ENCODE measurements at places on chromosomes 6 and 20. TPM values are rescaled to one million over a fixed set of nuclear protein-coding genes. Genes with fewer than 3 reads are reported as not detected.

Gene ZC2HC1B
- not detected for total RNA-seq

Gene SLC17A2
- not detected for total RNA-seq

Gene SLC22A16
- not detected for total RNA-seq

Gene PAX1
- total RNA-seq: not detected

Gene C4B
- 5.5 TPM for total RNA-seq

Gene TREM2
- not detected for total RNA-seq

Gene TLDC2
- total RNA-seq: not detected

Gene SRSF12
- not detected for total RNA-seq

Gene TPBG
- not detected for total RNA-seq

DNA sequence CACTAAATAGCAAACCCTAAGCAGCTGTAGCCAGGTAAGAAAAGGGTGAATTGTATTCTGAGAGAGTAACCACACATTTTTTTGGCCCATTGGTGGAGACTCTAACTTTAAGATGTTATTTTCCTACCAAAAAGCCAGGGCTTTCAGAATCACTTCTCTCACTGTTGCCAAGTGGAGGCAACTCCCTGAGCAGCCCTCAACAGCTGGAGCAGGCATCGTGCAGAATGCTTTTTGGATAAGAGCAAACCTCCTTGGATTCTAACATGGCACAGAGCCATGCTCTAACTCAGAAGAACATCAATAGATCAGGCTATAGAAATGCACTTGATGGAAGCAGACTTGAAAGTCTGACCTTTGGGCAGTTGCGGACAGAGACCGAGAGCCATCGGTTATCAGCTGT lies 722.2 kb upstream of the CHD6 start:
- DNase-seq: no peak

DNA sequence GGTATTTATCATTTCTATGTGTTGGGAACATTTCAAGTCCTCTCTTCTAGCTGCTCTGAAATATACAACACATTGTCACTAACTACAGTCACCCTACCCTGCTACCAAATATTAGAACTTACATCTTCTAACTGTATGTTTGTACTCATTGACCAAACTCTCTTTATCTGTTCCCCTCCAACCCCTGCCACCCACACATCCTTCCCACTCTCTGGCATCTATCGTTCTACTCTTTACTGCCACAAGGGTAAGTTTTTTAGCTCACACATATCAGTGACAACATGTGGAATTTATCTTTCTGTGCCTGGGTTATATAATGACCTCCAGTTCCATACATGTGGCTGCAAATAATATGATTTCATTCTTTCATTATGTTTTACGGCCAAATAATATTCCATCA lies 171.9 kb downstream of the GMDS start:
- DNase-seq: no peak

DNA sequence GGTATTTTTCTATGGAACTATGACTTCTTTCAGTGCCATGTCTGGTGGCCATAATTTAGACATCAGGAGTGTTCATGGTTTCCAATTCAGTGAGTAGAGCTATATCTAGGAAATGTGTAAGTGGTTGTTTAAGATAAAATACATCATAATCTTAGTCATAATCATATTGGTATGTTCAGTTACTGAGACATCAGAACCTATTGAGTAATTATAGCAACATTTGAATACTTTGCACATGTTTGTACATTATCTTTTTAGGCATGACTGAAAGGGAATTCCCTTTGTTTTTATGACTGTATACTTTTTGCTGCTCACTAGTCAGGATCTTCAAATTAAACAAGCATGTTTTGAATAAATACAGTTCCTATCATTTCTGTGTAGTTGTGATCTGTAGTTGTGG lies 64.0 kb downstream of the STXBP5 start:
- no peak for DNase-seq

DNA sequence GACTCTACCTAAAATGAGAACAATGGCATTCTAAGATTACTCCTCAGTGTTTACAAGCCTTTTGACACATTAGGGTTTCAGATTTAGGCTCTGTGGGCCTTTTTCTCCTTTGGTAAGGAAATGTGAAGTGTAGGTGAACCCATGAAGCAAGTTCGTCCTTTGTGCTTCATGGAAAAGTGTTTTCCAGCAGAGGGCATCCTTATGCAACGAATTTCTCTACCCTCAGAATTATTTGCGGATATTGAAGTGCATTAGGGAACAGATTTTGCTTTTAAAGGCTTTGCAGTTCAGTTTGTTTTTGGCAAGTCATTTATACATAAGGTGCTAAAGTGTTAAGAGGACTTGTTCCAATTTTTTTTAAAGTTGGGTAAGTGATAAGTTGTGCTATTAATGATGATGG lies 55.7 kb upstream of the FERMT1 start:
- no peak for DNase-seq

- no peak for DNase-seq
These were observed 140.4 kb downstream of the NCOA3 start for GRCh38 chr20:47642118-47642517.

DNA sequence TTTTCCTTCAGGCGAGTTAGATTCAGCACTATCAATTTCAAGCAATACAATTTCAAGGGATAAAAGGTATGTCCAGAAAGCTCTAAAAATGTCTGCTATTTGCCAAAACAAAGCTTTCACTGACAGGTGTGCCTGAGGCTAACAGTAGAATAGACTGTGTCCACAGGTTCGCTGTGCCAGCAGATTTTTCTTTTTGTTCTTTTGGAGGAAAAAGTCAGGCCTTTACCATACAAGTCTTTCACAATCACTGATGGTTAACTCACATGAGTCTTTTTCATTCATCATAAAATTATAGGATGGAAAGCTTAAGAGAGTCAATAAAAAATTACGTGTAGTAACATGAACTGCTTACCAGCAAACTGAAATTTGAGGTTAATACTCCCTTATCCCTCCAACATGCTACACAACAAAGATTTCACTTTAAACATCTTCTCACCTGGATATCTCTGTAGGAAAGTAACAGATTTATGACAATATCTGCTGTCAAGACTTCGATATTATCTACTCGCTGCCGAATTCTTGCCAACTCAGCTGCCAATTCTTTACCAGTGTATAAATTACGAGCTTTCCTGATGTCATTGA lies 95.4 kb downstream of the MAP3K5 start:
- DNase-seq: no peak

DNA sequence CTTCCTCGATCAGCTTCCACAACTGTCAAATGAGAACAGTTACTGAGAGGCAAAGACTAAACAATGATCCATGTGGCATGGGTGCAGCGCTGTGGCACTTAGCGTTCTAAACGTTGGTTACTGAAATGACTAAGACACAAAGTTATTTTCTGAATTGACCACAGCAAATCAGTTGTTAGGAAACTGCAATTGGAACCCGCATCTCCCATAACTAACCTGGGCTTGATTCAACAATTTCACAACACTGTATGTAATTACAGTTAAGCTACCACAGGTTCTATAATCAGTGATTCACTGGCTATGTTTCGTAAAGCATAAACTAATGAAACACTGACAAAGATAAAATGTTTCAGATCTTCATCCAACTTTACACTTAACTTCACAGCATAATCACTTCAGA lies 12.5 kb downstream of the WDR27 start:
- DNase-seq: no peak

DNA sequence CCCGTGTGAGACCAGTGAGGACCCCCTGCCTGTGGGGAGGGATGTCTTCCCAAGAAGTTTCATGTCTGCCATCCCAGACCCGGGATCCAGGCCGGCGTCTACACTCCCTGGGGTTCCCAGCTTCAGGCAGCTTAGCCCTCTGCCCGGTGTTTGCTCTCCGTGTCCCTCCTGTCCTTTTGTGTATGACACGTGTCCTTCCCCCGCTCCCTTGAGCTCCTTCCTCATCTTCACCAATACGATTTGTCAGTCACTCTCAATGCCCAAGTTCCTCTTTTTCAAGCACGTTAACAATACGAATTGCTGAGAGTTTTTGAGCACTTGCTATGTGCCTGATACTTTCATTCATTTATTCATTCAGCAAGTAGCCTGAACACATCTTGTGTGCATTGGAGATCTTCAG lies 115.6 kb upstream of the PTPN1 start:
- no peak for DNase-seq

- no peak for DNase-seq
These were observed 222.6 kb downstream of the OTOR start for GRCh38 chr20:16970776-16971175.

DNA sequence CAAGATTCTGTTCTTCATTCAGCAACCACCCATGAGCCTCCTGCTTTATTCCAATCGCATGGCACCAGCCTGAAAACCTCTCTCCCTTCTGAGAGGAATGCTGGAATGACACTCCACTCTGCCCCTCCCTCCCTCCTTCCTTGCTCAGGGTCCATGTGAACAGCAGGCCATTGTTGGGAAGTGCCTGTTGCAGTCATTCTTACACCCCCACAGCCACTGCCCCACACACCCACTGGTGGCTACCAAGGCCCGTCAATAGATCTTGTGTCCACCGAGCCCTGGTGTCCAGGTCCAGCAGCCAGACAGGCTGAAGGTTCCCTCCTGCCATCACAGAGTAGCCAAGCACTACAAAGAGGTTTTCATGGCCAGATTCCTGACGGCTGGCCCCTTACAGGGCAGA lies 6.5 kb downstream of the PDRG1 start:
- DNase-seq: no peak

DNA sequence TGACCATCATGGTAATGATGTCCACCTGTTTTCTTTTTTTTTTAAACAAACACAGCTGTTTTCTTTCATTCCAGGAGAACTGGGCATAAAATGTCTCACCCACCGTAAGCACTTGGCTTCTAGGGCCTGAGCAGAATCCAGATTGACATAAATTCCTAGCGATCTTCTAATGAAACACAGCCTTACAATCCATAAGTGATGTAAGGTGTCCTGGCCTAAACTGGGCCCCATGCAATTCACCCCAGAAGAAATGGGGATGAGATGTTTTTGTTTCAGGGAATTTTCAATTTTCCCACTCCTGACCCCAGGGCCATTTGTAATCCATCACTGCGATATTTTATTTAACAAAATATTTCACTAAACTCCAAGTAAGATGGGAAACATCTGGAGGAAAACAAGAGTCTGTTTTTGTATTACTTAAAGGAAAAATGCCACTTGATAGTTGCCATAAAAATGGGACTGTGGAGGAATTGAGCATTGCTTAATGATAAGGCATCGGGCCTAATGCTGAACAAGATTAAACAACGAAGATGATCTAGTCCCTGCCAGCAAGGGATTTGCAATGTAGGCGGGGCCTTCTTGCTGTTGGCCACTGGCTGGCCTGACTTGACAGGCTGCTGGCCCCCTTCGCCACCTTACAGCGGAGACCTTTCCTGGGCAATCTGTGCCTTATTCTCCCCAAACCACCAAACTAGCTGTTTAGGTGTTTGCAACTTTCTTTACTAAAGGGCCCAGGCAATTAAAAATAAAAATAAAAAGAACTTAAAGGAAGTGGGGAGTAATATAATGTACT lies 183.7 kb downstream of the CD109 start:
- DNase-seq: no peak

DNA sequence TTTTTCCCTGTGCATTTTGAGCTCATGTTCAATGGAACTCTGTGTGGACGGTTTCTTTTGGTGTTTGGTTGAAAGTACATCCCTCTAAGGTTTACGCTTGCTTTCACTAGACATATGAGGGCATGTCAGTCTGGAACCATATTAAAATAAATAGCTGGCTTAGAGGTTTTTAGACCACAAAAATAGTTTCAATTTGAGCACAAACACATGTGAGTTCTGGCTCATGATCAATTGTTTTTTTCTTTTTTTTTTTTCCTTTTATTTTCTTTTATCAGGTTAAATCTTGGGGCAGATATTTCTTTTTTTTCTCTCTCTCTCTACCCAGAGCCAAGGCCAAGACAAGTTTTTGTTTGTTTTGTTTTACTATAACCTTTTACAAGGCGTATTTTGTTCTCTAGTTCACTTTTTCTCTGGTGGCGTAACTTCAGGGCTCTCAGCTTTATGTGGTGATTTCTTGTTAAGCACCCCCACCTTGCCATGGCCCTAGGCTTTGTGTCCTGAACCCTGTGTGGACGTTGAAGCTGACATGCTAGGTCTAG lies 92.9 kb downstream of the SHLD1 start:
- no peak for DNase-seq

DNA sequence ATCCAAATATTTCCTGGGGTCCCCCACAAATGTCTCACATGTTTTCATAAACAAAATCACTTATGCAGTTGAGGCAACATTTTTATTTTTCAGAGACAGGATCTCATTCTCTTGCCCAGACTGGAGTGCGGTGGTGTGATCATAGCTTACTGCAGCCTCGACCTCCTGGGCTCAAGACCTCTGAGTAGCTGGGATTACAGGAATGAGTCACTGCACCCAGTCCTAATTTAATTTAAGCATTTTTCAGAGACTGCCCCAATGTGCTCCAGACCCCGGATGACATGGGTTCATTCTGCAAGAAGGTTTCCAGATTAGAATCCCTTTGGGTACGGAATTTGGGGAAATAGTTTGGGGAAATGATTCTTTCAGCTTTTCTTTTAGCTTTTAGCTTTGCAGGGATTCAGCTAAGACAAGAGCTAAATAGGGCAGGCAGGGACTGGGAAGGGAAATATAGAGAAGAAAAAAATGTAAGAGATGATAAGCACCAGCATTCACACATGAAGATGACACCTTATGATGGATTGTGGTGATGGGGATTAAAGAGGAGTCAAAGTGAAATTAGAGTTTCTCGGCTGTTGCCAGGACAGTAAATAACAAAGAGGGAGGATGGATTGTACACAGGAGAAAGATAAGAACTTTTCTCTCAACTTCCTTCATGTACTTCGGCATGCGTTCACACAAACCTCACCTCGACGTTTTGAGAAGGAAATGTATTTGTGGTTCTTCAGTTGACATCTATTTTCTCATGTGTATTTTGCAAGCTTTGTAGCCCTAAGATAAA lies 169.4 kb upstream of the TAB2 start:
- DNase-seq: peak; percentile 73

DNA sequence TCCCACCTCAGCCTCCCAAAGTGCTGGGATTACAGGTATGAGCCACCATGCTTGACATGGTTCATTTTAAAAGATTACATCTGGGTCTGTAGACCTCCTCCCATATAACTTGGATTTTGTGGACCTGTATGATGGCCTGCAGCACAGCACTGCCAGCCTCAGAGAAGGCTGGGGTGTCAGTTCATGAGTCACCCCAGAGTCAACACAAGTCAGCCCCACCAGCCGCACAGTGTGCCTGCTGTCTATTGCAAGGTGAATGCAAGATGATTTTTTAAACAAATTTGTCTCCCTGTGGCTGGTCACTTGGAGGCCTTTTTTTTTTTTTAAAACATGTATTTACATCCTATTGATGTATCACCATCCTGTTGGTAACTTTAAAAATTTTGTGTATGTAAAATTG lies 76.7 kb downstream of the RREB1 start:
- no peak for DNase-seq

DNA sequence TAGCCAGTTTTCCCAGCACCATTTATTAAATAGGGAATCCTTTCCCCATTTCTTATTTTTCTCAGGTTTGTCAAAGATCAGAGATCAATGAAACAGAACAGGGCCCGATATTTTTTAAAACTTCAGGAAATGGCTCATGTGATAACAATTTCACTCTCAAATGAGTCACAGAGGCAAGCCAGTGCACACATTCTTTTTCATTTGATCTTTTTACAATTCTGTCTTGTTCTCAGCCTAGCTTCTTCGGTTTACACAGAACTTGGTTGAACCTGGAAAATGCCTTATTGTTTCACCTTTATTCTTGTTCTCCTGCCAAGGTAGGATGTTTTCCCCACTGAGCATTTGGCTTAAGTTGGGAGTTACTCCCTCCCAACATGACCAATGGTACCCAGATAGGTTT lies 258.9 kb downstream of the COL12A1 start:
- DNase-seq: no peak

Measured in activated CD8-positive, alpha-beta memory T cell treated with anti-CD3 and anti-CD28 coated beads, Interleukin-2, amount 10 ng/mL, durations not matched to agents 7 days and 5 days (primary cell).